ENCODE measurements at places on chromosomes 12 and 14. TPM values are rescaled to one million over a fixed set of nuclear protein-coding genes. Genes with fewer than 3 reads are reported as not detected.
A peak's percentile ranks its signal among the peaks of the same experiment; 100 is the strongest.

DPPA3 gene
- total RNA-seq: not detected

RTRAF gene
- total RNA-seq: 157 TPM

- DNase-seq: no peak
These were observed 171.3 kb upstream of the CRY1 start for GRCh38 chr12:107264667-107265066.

- DNase-seq: no peak
These were observed 380.0 kb downstream of the DIO2 start for GRCh38 chr14:79831195-79831892.

DNA sequence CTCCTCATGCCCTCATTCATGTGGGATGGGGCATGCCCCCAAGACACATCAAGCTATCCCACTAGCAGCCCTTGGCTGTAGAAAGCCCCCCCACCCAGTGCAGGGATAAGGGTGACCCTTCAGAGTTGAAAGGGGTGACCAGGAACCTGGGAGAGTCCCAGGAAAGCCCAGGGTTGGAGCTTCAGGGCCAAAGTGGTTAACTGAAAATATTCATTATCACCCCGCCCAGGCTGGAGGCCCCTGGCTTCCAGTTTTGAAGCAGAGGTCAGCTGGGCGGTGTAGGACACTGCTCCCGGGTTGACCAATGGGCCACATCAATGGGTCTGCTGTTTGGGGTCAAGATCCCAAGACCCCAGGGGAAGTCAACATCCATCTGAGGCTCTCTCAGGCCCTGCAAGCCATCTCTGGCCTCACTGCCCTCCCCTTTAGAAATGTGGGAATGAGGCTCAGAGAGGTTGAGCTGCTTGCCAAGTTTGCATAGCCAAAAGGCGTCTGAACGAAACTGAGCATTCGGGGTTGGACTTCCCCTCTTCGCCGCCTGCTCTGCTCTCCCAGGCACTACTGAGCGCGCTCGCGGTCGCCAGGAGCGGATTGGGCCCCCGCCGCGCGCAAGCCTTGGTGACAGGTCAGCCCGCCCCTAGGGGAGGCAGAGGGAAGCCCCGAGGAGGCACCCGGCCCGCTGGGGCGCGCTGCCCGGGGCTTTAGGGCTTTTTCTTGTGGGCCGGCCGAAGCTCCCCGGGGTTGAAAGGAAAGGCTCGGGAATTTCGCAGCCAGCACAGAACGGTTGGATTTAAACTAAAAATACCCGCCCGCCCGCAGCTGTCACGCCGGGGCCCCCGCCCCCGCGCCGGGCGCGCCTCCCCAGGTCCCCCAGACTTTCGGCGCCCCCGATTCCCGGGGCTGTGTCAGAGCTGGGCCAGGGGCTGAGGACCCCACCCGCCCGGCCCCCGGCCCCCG lies 576 bp downstream of the SYNE3 start:
- peak; percentile 75 for DNase-seq

GRCh38 chr14:75231320-75231719 lies 47.3 kb upstream of the FOS start:
- no peak for DNase-seq

All from colonic mucosa (tissue), 4 donors.